ENCODE measurements at places on chromosomes 7 and 10.

- no peak for DNase-seq
Observed at GRCh38 chr10:81116201-81116600, 578.5 kb downstream of the SH2D4B start.

DNA sequence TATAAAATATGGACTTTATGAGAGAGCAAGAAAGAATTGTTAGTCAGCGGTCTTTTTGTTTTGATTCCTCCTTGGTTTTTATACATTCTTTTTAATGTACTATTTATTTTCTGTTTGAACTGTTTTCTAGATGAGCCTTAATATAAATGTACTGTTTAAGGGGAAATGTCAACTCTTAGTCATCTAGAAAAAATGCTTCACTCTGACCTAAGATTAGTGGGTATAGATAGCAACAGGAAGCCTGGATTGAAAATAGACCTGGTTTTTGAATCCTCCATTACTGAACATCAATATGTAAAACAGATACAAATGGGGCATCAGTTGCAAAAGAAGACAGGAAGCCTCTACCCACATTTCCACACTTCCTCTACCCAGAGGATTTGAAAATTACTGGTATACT lies 87.8 kb downstream of the CHRM2 start:
- no peak for DNase-seq

GRCh38 chr7:127383123-127383835 lies 9.2 kb downstream of the ZNF800 start:
- DNase-seq, result no peak

GRCh38 chr10:85193796-85194195 lies 865.4 kb downstream of the CCSER2 start:
- no peak for DNase-seq

DNA sequence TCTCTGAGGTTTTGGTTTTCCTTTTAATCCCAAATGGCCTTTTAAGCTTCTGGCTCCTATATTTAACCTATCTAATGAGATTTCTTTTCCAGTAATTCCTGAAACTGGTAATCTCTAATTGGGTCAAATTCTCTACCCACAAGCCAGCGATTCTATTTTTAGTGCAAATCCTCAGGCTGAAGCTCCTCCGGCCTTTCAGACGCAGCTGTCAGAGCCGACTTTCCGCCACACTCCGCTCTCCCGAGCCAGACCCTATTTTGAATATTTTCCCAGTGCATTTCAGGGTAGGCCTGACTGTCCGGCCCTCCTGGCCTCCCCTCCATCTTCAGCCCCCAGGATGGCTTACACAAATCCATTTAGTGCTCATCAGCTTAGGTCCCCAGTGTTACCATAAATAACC lies 9.7 kb upstream of the ADCY1 start:
- DNase-seq, result no peak

DNA sequence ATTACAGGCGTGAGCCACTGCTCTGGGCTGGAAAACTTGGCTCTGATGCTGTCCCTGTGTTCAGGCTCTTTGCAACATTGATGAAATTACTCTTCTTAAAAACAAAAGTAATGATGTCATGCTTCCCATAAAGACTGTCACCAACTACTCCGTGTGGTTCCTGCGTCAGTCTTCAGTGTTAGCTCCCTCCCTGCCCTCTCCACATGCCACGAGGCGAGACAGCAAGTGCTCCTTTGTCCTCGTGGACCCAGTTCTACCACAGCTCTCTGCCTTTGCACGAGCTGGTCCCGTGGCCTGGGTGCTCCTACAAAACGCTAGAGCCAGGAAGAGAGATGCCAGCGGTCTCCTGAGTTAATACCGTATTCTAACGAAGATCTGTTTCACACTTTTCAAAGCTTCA lies 194.5 kb downstream of the SDK1 start:
- no peak for DNase-seq

- DNase-seq, result no peak
Observed at GRCh38 chr10:68163735-68164134, 54.4 kb downstream of the MYPN start.

DNA sequence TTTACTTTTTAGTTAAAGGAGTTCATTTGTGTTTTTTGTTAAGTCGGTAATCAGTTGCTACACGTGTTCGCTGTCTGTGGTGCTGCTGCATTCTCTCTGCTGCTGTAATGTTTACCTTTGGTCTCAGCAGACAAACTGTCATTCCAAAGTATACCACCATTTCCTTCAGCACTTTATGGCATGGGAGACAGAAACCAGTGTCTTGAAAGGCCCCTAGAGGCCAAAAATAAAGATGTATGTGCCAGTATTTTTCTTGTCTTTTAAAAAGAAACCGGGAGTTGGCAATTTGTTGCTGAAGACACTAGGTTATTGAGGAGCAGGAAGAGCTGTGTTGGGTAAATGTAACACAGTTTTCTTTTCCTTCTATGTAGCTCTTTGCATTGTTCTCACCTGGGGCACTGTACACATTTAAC lies 24.1 kb downstream of the ZNF92 start:
- DNase-seq, result no peak

- DNase-seq, result no peak
Observed at GRCh38 chr7:2732959-2733584, 45.1 kb downstream of the AMZ1 start.
